ENCODE measurements at places on chromosomes 3 and 15. TPM values are rescaled to one million over a fixed set of nuclear protein-coding genes. Genes with fewer than 3 reads are reported as not detected.

Gene SELENOK
- total RNA-seq, result 59.7 TPM

Gene SKOR1
- 0.12 TPM for total RNA-seq

Gene MYRIP
- total RNA-seq, result 0.80 TPM

Gene NRROS
- total RNA-seq, result 0.33 TPM

Gene ALDH1A2
- 5.3 TPM for total RNA-seq

Gene LRRC34
- 0.97 TPM for total RNA-seq

- no peaks in the 10 kb centered on the region for H3K36me3 ChIP-seq
- H3K4me1 ChIP-seq, result no peaks in the 10 kb centered on the region
- no peak overlapping the region for H3K4me3 ChIP-seq
- no peak overlapping the region for H3K27ac ChIP-seq
- no peaks in the 10 kb centered on the region for H3K27me3 ChIP-seq
- no peak for DNase-seq
Measured at GRCh38 chr3:135163701-135164100, 368.6 kb downstream of the EPHB1 start.

- H3K4me1 ChIP-seq, result peaks cover 12% of the 10 kb centered on the region
- no peak overlapping the region for H3K4me3 ChIP-seq
- no peak for DNase-seq
- no peaks in the 10 kb centered on the region for H3K27me3 ChIP-seq
- H3K27ac ChIP-seq, result no peak overlapping the region
Measured at GRCh38 chr3:11555211-11555782, 88.4 kb downstream of the VGLL4 start.

- no peaks in the 10 kb centered on the region for H3K27me3 ChIP-seq
- no peak overlapping the region for H3K27ac ChIP-seq
- H3K36me3 ChIP-seq, result no peaks in the 10 kb centered on the region
- no peaks in the 10 kb centered on the region for H3K4me1 ChIP-seq
Measured at GRCh38 chr3:118447339-118447738, 587.3 kb downstream of the IGSF11 start.

- H3K4me3 ChIP-seq, result peak overlapping the region; percentile 53
- no peaks in the 10 kb centered on the region for H3K36me3 ChIP-seq
- peak overlapping the region; percentile 81 for H3K27ac ChIP-seq
Measured at GRCh38 chr3:122415104-122415744, 638 bp downstream of the WDR5B start.

DNA sequence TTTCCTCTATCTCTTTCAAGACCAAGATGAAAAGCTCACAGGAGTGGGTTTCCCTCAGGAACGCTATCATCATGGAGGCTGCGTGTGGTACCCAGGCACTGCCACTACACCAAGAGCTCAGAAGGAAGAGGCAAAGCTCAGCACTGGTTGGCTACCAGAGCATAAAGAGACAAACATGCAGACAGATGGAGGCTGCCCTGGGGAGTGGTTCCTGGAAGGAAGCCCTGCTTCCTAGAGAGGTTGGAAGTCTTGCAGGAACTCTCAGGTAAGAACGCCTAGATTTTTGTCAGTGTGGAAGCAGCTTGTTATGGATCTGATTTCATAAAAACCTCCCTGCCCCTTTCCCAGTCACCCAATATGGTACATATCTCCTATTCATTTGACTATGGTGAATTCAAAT lies 49.9 kb upstream of the ADCY5 start:
- H3K36me3 ChIP-seq, result no peaks in the 10 kb centered on the region
- no peak overlapping the region for H3K4me3 ChIP-seq
- no peak overlapping the region for H3K27ac ChIP-seq
- no peaks in the 10 kb centered on the region for H3K4me1 ChIP-seq
- H3K27me3 ChIP-seq, result no peaks in the 10 kb centered on the region

DNA sequence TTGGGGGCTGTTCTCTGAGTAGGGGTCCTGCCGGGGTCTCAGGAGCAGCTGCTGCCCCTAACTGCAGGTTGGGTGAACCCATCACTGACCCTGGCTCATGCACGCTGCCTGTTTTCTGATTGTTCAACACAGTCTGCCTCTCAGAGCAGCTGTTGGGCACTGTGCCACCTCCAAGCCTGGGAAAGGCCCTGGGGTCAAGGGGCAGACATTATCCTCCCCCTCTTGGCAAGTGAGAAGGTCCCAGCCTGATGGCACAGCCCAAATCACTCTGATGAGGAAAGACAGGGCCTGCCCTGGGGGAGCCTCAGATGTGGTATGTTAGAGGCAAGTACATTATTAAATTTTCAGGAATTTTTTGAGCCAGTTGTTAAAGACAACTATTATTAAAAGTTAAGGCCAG lies 14.1 kb upstream of the GNAT1 start:
- H3K36me3 ChIP-seq, result no peaks in the 10 kb centered on the region
- DNase-seq, result no peak
- H3K4me3 ChIP-seq, result no peak overlapping the region
- H3K4me1 ChIP-seq, result no peaks in the 10 kb centered on the region

GRCh38 chr3:172119266-172119969 lies 80.0 kb downstream of the FNDC3B start:
- peak overlapping the region; percentile 66 for H3K27ac ChIP-seq
- H3K36me3 ChIP-seq, result no peaks in the 10 kb centered on the region
- no peak overlapping the region for H3K4me3 ChIP-seq
- peaks cover 7% of the 10 kb centered on the region for H3K4me1 ChIP-seq
- no peaks in the 10 kb centered on the region for H3K27me3 ChIP-seq

- H3K36me3 ChIP-seq, result no peaks in the 10 kb centered on the region
- H3K27ac ChIP-seq, result peak overlapping the region; percentile 7
- no peaks in the 10 kb centered on the region for H3K27me3 ChIP-seq
- peaks cover 27% of the 10 kb centered on the region for H3K4me1 ChIP-seq
- DNase-seq, result no peak
Measured at GRCh38 chr3:171186383-171186782, 159.9 kb upstream of the SLC2A2 start.

GRCh38 chr15:26635105-26635504 lies 137.8 kb downstream of the GABRB3 start:
- no peaks in the 10 kb centered on the region for H3K4me1 ChIP-seq
- H3K27ac ChIP-seq, result no peak overlapping the region
- DNase-seq, result no peak

- H3K4me1 ChIP-seq, result no peaks in the 10 kb centered on the region
- H3K4me3 ChIP-seq, result no peak overlapping the region
- no peak for DNase-seq
- H3K27me3 ChIP-seq, result no peaks in the 10 kb centered on the region
- H3K27ac ChIP-seq, result no peak overlapping the region
Measured at GRCh38 chr3:168616915-168617314, 521.2 kb upstream of the GOLIM4 start.

DNA sequence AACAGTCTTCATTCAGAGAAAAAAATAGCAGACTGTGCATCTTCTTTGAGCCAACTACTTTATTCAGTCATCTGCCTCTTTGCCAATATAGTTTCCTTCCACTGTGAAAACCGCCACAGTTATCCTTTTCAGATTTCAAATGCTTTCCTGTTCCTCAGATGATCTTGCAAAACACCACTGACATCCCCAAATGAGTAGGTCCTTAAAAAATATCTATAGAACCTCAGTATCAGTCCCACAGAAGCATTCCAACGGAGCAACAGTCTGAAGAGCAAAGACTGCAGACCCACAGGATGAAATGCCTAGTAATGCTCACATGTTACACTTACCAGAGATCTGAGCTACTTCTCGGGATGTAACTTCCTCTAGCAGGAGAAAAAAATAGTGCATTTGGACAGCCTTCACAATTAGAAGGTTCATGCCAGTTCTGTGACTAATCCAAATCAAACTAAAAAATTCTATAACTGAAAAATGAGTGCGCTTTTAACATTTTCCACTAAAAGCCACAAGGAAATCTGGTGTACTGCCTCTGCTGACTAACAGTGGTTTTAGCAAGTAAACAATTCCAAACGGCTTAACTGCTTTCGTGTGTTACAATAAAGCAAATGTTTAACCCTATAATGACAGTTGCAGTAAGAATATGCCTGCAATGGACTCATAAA lies at the start of gene ANKRD28:
TSS of gene ANKRD28 (minus strand) at position 338 of the 662 bp plus-strand sequence. CDS start 1,458 bp downstream, outside the sequence.
- peak within 1 kb of the TSS; percentile 86 for H3K27ac ChIP-seq
- peak; percentile 57 for DNase-seq
- peak within 1 kb of the TSS; percentile 12 for H3K4me3 ChIP-seq
- H3K36me3 ChIP-seq, result no peaks in the 10 kb centered on the region

DNA sequence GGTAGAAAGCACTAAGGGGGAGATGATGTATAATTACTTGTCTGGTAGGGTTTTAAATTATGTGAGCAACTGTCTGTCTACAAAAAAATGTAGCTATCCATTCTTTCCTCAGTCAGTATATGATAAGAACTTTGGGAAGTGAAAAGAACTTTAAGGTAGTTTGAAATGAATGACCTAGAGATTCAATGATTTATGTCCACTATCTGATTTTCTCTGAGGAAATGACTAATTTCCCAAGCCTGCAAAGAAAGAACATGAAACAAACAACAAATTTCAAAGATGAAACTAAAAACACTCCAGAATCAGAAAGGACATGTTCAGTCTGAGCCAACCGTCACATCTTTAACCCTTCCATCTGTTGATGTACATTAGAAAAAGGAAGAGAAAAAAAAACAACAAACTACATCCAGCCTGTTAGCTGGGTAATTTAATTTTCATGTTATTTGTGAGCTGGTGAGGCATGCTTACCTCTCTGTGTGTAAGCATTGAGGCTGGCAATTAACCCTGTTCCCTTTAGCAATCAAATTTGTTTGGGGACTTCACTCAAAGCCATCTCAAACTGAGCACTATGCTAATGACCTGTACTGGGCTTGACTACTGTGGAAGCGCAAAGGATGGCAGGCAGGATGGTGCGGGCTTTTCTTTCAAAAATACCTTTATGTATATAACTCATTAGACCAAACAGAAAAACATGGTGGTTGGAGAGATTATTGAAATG lies 220.1 kb downstream of the TUSC7 start:
- no peak overlapping the region for H3K4me3 ChIP-seq
- no peak for DNase-seq
- H3K36me3 ChIP-seq, result no peaks in the 10 kb centered on the region
- no peaks in the 10 kb centered on the region for H3K4me1 ChIP-seq
- H3K27ac ChIP-seq, result no peak overlapping the region

DNA sequence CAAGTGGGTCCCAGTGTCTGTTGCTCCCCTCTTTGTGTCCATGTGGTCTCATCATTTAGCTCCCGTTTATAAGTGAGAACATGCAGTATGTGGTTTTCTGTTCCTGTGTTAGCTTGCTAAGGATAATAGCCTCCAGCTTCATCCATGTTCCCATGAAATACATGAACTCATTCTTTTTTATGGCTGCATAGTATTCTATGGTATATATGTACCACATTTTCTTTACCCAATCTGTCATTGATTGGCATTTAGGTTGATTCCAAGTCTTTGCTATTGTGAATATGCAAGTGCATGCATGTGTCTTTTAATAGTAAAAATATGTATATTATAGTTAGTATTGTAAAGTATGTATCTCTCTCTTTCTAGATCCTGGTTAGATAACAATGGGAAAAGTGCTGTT lies 53.9 kb downstream of the TCAIM start:
- H3K27me3 ChIP-seq, result no peaks in the 10 kb centered on the region
- DNase-seq, result no peak
- H3K4me1 ChIP-seq, result no peaks in the 10 kb centered on the region

GRCh38 chr15:85440451-85440850 lies 60.0 kb downstream of the AKAP13 start:
- H3K36me3 ChIP-seq, result no peaks in the 10 kb centered on the region
- H3K27ac ChIP-seq, result no peak overlapping the region
- H3K4me1 ChIP-seq, result peaks cover 25% of the 10 kb centered on the region
- no peak overlapping the region for H3K4me3 ChIP-seq

GRCh38 chr15:42385206-42385979 lies 26.1 kb downstream of the CAPN3 start:
- DNase-seq, result peak; percentile 81
- H3K27me3 ChIP-seq, result no peaks in the 10 kb centered on the region
- no peak overlapping the region for H3K4me3 ChIP-seq
- no peaks in the 10 kb centered on the region for H3K36me3 ChIP-seq

DNA sequence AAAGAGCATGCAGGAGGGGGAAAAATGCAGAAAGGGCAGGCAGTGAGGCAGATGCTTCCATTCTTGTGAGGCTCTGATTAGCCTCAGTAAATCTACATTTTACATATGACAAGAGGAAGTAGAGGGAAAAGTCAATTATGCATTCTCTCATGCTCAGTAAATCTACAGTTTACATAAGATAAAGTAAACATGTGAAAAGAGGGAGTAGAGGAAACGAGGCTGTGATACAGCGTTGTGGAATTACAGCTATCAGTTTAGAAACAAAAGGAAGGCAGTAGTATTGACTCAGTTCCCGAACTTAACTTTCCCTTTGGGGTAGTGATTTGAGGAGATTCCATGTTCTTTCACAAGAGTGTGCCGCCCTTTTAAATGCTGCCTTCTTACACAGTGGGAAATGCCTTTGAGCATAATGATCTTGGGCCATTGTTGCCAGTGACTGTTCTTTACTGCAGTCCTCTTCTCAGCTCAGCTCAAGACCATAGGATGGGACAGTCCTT lies 39.3 kb downstream of the OSTN start:
- no peaks in the 10 kb centered on the region for H3K27me3 ChIP-seq
- no peak overlapping the region for H3K27ac ChIP-seq
- DNase-seq, result no peak
- H3K36me3 ChIP-seq, result no peaks in the 10 kb centered on the region

DNA sequence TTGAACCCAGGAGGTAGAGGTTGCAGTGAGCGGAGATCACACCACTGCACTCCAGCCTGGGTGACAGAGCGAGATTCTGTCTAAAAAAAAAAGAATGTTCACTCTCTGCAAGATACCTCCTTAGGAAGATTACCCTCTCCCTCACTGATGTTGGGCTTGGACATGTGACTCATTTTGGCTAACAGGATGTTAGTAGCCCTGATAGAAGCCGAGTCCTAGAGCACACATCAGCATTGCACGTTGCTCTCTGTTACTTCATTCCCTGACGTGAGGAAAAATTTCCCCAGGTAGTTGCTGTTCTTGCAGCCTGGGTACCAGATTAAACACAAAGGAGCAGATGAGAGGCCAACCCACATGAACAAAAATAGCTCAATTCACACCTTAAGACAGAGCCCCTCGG lies 78.1 kb upstream of the PRICKLE2 start:
- H3K4me1 ChIP-seq, result no peaks in the 10 kb centered on the region
- no peaks in the 10 kb centered on the region for H3K36me3 ChIP-seq
- H3K4me3 ChIP-seq, result no peak overlapping the region
- no peak for DNase-seq
- no peaks in the 10 kb centered on the region for H3K27me3 ChIP-seq
- no peak overlapping the region for H3K27ac ChIP-seq

GRCh38 chr3:30299674-30300385 lies 306.6 kb upstream of the TGFBR2 start:
- no peaks in the 10 kb centered on the region for H3K27me3 ChIP-seq
- H3K36me3 ChIP-seq, result no peaks in the 10 kb centered on the region
- H3K4me1 ChIP-seq, result no peaks in the 10 kb centered on the region

- H3K27ac ChIP-seq, result peak overlapping the region; percentile 1
- H3K4me1 ChIP-seq, result peaks cover 16% of the 10 kb centered on the region
- H3K4me3 ChIP-seq, result no peak overlapping the region
- H3K27me3 ChIP-seq, result no peaks in the 10 kb centered on the region
- peak; percentile 58 for DNase-seq
Measured at GRCh38 chr3:112814266-112814665, 32.4 kb downstream of the CD200R1L start.

GRCh38 chr3:110677506-110677905 lies 394.1 kb upstream of the NECTIN3 start:
- no peaks in the 10 kb centered on the region for H3K4me1 ChIP-seq
- no peak overlapping the region for H3K27ac ChIP-seq
- H3K36me3 ChIP-seq, result no peaks in the 10 kb centered on the region
- no peaks in the 10 kb centered on the region for H3K27me3 ChIP-seq
